ENCODE measurements at places on chromosomes 5 and 9. TPM values are rescaled to one million over a fixed set of nuclear protein-coding genes. Genes with fewer than 3 reads are reported as not detected.

The NUTM2F gene
- total RNA-seq, result not detected

The ARID3C gene
- 1.1 TPM for total RNA-seq

The GAS1 gene
- total RNA-seq, result 26.1 TPM

The HSD17B3 gene
- 0.44 TPM for total RNA-seq

The SPINK7 gene
- total RNA-seq, result not detected

The STPG3 gene
- total RNA-seq, result not detected

DNA sequence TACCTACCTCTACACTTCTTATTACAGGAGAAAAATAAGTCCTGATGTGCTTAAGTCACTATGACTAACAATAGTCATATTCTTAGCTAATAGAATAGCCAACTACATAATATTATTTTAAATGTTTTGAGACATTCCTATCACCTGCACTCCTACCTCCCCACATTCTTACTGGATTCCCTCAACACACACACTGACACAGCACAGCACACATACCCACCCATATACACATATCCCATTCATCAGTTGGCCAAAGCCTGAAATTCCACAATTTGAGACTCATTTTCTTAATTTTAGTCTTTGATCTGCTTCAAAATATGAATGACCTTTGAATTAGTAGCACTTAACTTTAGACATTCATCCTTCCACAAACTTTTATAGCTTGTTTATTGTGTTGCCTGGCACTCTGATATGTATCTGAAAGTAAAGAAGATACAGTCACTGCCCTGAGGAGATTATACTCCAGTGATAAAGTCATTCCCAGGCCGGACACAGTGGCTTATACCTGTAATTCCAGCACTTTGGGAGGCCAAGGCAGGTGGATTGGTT, 168.3 kb upstream of the RASA1 start:
- no peaks in the 10 kb centered on the region for H3K36me3 ChIP-seq
- no peak overlapping the region for H3K4me3 ChIP-seq
- H3K27me3 ChIP-seq, result no peaks in the 10 kb centered on the region
- DNase-seq, result no peak

DNA sequence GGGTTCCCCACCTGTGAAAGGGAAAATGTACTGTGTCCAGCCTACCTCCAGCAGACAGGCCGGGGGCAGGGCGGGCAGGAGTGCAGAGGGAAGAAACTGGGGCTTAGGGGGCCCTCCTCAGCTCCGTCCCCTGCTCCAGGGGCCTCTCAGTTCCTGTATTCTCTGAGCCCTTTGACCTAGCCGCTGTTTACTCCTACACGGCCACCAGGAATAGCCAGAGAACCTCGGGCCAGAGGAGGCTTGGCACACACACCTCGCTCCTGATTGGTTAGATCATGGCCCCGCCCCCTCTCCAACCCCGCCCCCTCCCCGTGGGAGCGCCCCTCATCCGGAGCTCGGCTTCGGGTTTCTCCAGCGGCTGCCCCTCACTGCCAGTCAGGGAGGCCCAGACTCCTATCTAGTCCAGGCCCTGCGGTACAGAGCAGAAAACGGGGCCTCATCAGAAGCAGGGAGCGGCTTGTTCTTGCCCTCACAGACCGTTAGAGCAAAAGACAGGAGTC, 2.2 kb downstream of the ST6GALNAC6 start:
- peaks cover 49% of the 10 kb centered on the region for H3K36me3 ChIP-seq
- H3K4me1 ChIP-seq, result peaks cover 40% of the 10 kb centered on the region
- no peaks in the 10 kb centered on the region for H3K27me3 ChIP-seq
- H3K4me3 ChIP-seq, result no peak overlapping the region

- DNase-seq, result no peak
- no peak overlapping the region for H3K27ac ChIP-seq
- H3K4me1 ChIP-seq, result no peaks in the 10 kb centered on the region
- no peaks in the 10 kb centered on the region for H3K27me3 ChIP-seq
Measured at GRCh38 chr9:27118916-27119315, 9.9 kb downstream of the TEK start.

- H3K27me3 ChIP-seq, result no peaks in the 10 kb centered on the region
- H3K27ac ChIP-seq, result peak overlapping the region; percentile 29
- no peak overlapping the region for H3K4me3 ChIP-seq
- DNase-seq, result peak; percentile 29
- peaks cover 38% of the 10 kb centered on the region for H3K36me3 ChIP-seq
Measured at GRCh38 chr5:134149571-134150303, 27.0 kb downstream of the SKP1 start.

DNA sequence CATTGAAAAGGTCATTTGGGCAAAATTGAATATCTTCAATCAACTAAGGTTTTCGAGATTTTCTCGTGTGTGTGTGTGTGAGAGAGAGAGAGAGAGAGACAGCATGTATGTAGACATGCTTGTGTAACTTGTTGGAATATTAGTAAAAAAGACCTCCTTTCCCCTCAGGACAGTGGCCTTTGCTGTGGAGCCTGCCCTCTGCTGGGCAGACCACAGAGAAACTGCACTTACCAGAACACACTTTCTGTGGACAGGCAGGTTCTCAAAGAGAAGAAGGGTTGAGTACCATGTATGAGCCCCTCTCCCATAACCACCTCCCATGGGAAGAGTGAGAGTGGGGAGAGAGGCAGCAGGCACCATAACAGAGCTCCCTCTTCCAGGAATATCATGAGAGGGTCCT, 45.6 kb downstream of the CFAP90 start:
- no peaks in the 10 kb centered on the region for H3K27me3 ChIP-seq
- H3K4me1 ChIP-seq, result peaks cover 6% of the 10 kb centered on the region
- peaks cover 23% of the 10 kb centered on the region for H3K36me3 ChIP-seq
- H3K4me3 ChIP-seq, result no peak overlapping the region
- no peak overlapping the region for H3K27ac ChIP-seq
- no peak for DNase-seq

GRCh38 chr9:107994648-107995047, 505.1 kb upstream of the KLF4 start:
- H3K36me3 ChIP-seq, result no peaks in the 10 kb centered on the region
- H3K27ac ChIP-seq, result no peak overlapping the region
- DNase-seq, result no peak
- H3K27me3 ChIP-seq, result no peaks in the 10 kb centered on the region
- H3K4me1 ChIP-seq, result no peaks in the 10 kb centered on the region
- H3K4me3 ChIP-seq, result no peak overlapping the region

- no peak overlapping the region for H3K4me3 ChIP-seq
- no peaks in the 10 kb centered on the region for H3K36me3 ChIP-seq
- H3K27ac ChIP-seq, result no peak overlapping the region
- no peak for DNase-seq
- H3K27me3 ChIP-seq, result no peaks in the 10 kb centered on the region
- H3K4me1 ChIP-seq, result no peaks in the 10 kb centered on the region
Measured at GRCh38 chr5:61904730-61905129, 401.3 kb upstream of the KIF2A start.

DNA sequence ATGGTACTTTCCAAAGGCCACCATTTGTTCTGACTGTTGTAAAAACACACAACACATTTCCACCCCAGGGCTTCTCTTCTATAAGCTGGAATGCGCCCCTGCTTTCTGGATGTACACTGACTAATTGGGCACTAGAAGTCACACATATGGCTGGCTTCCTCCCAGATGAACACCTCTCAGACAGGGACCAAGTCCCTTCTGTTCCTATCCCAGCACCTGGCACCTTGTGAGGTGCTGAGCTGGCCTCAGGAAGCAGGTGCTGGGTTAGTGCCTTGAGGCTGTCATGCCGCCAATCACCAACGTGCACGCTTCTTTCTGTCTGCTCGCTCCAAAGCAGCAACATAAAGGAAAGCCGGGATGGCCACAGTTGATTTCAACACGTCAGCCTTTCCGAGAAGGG, 93.2 kb downstream of the FSTL4 start:
- no peaks in the 10 kb centered on the region for H3K27me3 ChIP-seq
- DNase-seq, result no peak
- H3K36me3 ChIP-seq, result no peaks in the 10 kb centered on the region
- H3K4me3 ChIP-seq, result no peak overlapping the region
- no peaks in the 10 kb centered on the region for H3K4me1 ChIP-seq

- H3K27me3 ChIP-seq, result no peaks in the 10 kb centered on the region
- DNase-seq, result no peak
- H3K4me3 ChIP-seq, result no peak overlapping the region
- H3K36me3 ChIP-seq, result no peaks in the 10 kb centered on the region
Measured at GRCh38 chr5:53032188-53032587, 43.0 kb downstream of the ITGA2 start.

GRCh38 chr5:117889596-117889995, 1098.8 kb downstream of the DTWD2 start:
- no peak for DNase-seq
- H3K27ac ChIP-seq, result no peak overlapping the region
- no peaks in the 10 kb centered on the region for H3K36me3 ChIP-seq

- no peaks in the 10 kb centered on the region for H3K27me3 ChIP-seq
- DNase-seq, result no peak
- no peaks in the 10 kb centered on the region for H3K36me3 ChIP-seq
- no peak overlapping the region for H3K27ac ChIP-seq
- no peaks in the 10 kb centered on the region for H3K4me1 ChIP-seq
Measured at GRCh38 chr9:113772121-113772810, 103.8 kb upstream of the ZNF618 start.

GRCh38 chr9:80127920-80128319, 556.2 kb downstream of the TLE4 start:
- H3K27ac ChIP-seq, result no peak overlapping the region
- no peaks in the 10 kb centered on the region for H3K4me1 ChIP-seq
- no peak for DNase-seq
- no peak overlapping the region for H3K4me3 ChIP-seq
- H3K36me3 ChIP-seq, result no peaks in the 10 kb centered on the region

DNA sequence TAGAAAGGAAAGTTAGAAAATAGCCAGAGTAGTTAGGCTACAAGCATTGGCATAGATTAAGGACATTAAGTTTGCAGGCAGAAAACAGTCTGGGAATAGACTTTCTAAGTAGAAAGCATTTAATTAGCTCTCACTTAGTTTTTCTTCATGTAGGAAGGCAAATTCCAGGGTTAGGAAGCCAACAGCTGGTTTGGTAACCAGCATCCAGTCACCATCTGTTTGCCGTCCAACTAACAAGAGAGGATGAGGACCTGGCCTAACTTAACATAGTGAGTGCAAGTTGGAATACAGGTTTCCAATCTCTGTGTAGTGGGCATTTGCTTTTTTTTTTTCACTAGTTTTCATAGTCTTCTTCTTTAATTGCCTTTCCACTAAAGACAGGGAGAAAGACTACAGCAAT, 121.7 kb upstream of the NR3C1 start:
- H3K27me3 ChIP-seq, result no peaks in the 10 kb centered on the region
- H3K27ac ChIP-seq, result no peak overlapping the region
- no peaks in the 10 kb centered on the region for H3K36me3 ChIP-seq
- H3K4me3 ChIP-seq, result no peak overlapping the region

- no peak overlapping the region for H3K4me3 ChIP-seq
- H3K27ac ChIP-seq, result no peak overlapping the region
- no peaks in the 10 kb centered on the region for H3K27me3 ChIP-seq
- H3K36me3 ChIP-seq, result no peaks in the 10 kb centered on the region
Measured at GRCh38 chr9:87096506-87096905, 149.2 kb upstream of the GAS1 start.

DNA sequence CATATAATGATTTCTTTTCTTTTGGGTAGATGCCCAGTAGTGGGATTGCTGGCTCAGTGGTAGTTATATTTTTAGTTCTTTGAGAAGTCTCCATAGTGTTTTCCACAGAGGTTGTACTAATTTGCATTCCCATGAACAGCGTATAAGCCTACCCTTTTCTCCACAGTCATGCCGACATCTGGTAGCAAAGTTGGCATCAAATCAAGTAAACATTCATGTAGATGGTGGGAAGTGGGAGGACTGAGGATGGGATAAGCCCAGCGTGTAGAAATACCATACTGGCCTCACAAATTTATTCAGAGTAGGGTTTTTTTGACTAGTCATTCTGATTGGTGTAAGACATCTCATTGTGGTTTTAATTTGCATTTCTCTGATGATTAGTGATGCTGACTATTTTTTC, 115.4 kb downstream of the EGFLAM start:
- DNase-seq, result no peak
- H3K27me3 ChIP-seq, result no peaks in the 10 kb centered on the region
- no peaks in the 10 kb centered on the region for H3K36me3 ChIP-seq
- H3K27ac ChIP-seq, result no peak overlapping the region
- H3K4me3 ChIP-seq, result no peak overlapping the region

- H3K4me1 ChIP-seq, result no peaks in the 10 kb centered on the region
- no peak overlapping the region for H3K27ac ChIP-seq
- no peak overlapping the region for H3K4me3 ChIP-seq
- H3K36me3 ChIP-seq, result no peaks in the 10 kb centered on the region
- no peaks in the 10 kb centered on the region for H3K27me3 ChIP-seq
Measured at GRCh38 chr5:171888051-171888481, 102.4 kb downstream of the SMIM23 start.

GRCh38 chr5:82595113-82595512, 317.0 kb upstream of the RPS23 start:
- H3K27me3 ChIP-seq, result no peaks in the 10 kb centered on the region
- H3K27ac ChIP-seq, result no peak overlapping the region
- no peak for DNase-seq
- H3K4me1 ChIP-seq, result no peaks in the 10 kb centered on the region
- H3K36me3 ChIP-seq, result no peaks in the 10 kb centered on the region

GRCh38 chr5:93022796-93023447, 558.1 kb downstream of the NR2F1-AS1 start:
- no peak overlapping the region for H3K4me3 ChIP-seq
- H3K4me1 ChIP-seq, result no peaks in the 10 kb centered on the region
- no peak overlapping the region for H3K27ac ChIP-seq
- no peaks in the 10 kb centered on the region for H3K27me3 ChIP-seq

Measured in spinal cord (tissue), 10 donors.